Placental pericyte (primary cell): ENCODE measurements at places on chromosomes 4 and X. TPM values are rescaled to one million over a fixed set of nuclear protein-coding genes. Genes with fewer than 3 reads are reported as not detected.

USP27X gene
- 2.3 and 2.8 TPM in 2 replicates for total RNA-seq

FAM9C gene
- not detected in 2 replicates for total RNA-seq

STPG2 gene
- total RNA-seq: under 0.01 and 0.14 TPM in 2 replicates

STATH gene
- not detected in 2 replicates for total RNA-seq

BCLAF3 gene
- total RNA-seq: 3.6 and 5.5 TPM in 2 replicates
